ENCODE measurements at places on chromosomes 7 and 10.

GRCh38 chr10:79061441-79062315 is 7.1 kb upstream of the ZMIZ1 start:
- no peak for DNase-seq

DNA sequence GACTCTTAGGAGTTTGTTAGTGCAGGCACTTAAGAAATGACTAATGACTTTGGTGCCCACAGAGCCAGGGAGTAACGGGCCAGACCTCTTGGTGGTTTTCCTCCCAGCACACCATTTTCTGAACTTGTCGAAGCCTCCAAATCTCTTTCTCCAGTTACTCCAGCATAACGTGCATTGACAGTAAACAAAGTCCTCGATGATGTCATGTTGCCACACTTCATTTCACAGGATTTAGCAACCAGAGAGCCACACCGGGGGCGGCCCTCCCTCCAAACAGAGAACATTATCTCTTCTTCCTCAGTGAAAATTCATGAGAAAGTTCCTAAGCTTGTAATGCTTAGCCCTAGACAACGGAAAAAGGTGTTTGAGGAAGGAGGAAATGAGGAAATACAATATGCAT is 4.0 kb upstream of the SVOPL start:
- no peak for DNase-seq

DNA sequence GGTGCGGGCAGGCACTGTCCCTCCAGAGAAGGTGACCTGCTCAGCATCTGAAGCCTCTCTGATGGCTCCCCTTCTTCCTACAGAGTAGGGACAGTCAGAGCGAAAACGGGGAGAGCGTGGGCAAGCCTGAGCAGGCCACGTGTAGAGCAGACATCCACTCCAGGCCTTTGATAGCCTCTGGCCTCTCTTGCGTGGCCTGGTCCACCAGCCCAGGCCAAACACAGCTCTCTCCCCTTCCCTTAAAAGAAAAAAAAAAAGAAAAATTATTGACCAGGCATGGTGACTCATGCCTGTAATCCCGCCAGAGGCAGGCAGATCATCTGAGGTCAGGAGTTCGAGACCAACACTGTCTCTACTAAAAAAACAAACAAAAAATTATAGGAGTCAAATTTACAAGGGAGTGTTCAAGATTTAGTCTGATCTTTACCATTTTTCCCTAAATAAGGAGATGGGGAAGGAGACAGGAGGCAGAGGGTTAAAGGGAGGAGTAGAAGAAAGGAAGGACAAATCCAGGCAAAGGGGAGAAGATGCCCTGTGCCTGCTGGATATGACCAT is 84.8 kb downstream of the PLXNA4 start:
- no peak for DNase-seq

- no peak for DNase-seq
Observed at GRCh38 chr10:34080485-34081346, 734.4 kb downstream of the PARD3 start.

DNA sequence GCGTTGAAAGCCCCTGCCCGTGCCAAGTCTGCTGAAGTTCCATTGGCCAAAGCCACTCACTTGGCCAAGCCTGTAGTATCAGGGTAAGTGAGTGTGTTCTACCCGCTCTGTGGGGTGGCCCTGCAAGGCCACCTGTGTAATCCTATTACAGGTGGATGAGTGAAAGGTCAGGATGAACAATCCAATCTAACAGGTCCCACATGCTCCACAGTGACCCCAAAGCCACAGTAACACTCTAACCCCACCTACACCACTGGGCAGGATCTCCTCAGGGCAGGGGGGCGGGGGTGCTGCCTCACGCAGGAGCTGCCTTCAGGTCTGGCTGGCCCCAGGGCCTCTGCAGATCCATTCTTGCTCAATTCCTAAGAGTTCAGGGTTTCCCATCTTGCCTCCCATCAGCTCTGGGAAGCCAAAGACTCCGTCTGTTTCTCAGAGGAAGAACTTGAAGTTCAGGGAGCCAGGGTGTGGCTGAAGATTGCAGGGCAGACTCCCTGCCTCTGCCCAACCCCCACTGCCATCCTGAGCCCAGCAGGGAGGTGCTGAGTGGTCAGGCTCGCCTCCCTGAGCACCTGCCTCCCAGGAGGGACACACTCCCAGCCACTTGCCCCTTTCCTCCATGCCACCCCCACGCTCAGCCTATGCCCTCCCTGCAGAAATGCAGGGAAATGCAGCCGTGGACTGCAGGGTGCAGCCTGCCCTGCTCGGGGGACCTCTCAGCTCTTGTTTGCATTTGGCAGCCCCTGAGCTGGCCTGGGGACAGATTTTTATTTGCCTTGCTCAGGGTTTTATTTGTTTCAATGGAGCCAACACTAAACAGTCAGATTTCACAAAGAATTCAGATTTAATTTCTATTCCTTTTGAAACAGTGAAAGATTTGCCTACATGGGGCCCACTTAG is 9.8 kb upstream of the COMTD1 start:
- DNase-seq, result no peak

GRCh38 chr10:75127471-75127870 is 16.0 kb downstream of the SAMD8 start:
- no peak for DNase-seq

All from H54 (cell line).